ENCODE measurements at places on chromosomes 16 and 17. TPM values are rescaled to one million over a fixed set of nuclear protein-coding genes. Genes with fewer than 3 reads are reported as not detected.

GRCh38 chr17:51152766-51153209 lies 571 bp upstream of the NME1 start:
- peaks cover 9% of the 10 kb centered on the region for H3K36me3 ChIP-seq
- H3K27ac ChIP-seq = peak overlapping the region; percentile 78
- peaks cover 22% of the 10 kb centered on the region for H3K4me1 ChIP-seq
- peak overlapping the region; percentile 55 for H3K4me3 ChIP-seq
- no peak for DNase-seq

- H3K27me3 ChIP-seq = peaks cover 43% of the 10 kb centered on the region
- H3K36me3 ChIP-seq = no peaks in the 10 kb centered on the region
- H3K4me3 ChIP-seq = no peak overlapping the region
- H3K4me1 ChIP-seq = no peaks in the 10 kb centered on the region
Measured at GRCh38 chr17:57309479-57309878, 53.2 kb downstream of the MSI2 start.

DNA sequence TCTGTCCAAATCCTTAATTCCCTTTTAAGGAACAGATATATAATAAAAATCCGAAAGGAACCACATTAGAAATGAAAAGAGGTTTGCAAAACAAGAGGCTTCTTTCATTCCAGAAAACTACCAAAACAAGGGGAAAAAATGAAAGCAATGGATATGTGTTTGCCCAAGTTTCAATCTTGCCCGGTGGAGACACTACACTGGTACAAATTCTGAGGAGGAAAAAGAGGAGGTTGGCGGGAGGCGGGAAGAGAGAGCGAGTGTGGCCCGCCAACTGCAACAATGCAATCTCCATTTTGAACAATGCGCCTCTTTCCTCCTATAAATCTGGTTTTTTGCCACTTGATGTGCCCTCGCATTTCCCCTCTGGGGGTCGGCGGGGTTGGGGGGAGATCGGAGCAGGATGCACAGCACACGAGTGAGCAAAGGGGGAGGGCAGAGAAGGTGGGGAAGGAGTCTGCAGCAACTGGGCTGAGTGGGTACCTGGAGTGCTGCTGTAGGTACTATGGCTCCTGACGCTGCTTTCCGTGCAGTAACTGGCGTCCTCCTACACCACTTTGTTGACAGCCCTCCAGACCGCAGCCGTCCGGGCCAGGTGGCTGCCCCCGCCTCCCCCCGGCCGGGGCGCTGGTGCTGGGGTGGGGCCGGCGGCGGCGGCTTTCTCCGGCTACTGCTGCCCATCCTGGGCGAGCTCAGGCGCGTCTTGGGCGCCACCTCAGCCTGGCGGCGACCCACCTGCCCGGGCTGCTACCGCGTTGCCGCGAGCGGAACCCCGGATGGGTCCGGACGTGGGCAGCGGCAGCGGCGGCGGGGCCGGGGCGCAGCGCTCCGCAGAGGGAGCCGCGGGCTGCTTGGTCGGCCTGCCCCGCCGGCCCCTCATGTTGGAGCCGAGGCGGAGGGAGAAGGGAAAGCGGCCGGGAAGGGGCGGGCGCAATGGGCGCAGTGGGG lies 93.8 kb upstream of the PLEKHM1 start:
- H3K4me1 ChIP-seq = peaks cover 20% of the 10 kb centered on the region
- H3K27ac ChIP-seq = no peak overlapping the region

Gene KCNJ16
- total RNA-seq = not detected

Gene SUMO2
- total RNA-seq = 425 TPM

- H3K27ac ChIP-seq = no peak overlapping the region
- H3K27me3 ChIP-seq = no peaks in the 10 kb centered on the region
- H3K36me3 ChIP-seq = no peaks in the 10 kb centered on the region
Measured at GRCh38 chr16:13517841-13518240, 402.1 kb upstream of the ERCC4 start.

DNA sequence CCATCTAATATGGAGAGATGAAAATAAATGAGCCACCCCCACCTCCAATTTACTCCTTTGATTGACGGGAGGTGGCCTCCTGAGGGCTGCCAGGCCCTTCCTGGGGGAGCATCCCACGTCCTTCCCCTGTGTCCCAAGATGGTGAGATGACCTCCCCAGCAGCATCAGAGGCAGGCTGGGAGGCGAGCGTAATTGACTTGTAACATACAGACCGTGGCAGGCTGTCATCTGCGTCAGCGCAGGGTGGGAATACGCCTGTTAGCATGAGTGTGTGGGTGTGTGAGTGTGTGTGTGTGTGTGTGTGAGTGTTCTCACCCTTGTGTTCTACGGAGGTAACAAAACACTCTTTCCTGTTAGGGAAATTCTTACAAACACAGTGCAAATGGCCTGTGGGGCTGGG lies 156.9 kb upstream of the CIBAR2 start:
- H3K36me3 ChIP-seq = no peaks in the 10 kb centered on the region
- H3K27ac ChIP-seq = no peak overlapping the region
- no peaks in the 10 kb centered on the region for H3K27me3 ChIP-seq
- H3K4me1 ChIP-seq = no peaks in the 10 kb centered on the region
- H3K4me3 ChIP-seq = no peak overlapping the region

DNA sequence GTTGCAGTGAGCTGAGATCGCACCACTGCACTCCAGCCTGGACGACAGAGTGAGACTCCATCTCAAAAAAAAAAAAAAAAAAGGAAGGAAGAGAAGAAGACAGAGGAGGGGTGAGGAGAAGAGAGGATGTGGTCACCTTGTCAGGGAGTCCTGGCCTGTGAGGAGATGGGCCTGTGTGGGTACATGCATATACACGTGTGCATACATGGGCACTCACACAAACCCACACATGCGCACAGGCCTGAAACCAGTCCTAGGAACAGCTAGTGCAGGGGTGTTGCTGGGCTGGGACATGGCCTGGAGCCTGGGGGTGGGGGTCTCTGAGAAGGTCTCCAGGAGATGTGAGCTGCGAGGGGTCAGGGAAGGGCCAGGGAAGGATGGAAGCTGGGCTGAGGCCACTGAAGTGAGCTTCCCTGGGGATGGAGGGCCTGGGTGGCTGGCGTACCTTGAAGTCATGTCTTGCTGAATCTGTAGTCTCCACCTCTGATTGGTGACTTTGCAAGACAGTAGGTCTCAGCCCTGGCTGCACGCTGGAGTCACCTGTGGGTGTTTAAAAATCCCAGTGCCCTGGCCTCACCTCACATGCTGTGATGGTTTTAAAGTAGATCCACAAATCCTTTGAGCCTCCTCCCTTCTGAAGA lies 72.4 kb downstream of the MRM1 start:
- H3K4me3 ChIP-seq = no peak overlapping the region
- no peak overlapping the region for H3K27ac ChIP-seq
- DNase-seq = no peak
- 0 out of 2 replicates have a peak, but pooled peaks cover 7% of the 10 kb centered on the region for H3K27me3 ChIP-seq
- H3K36me3 ChIP-seq = no peaks in the 10 kb centered on the region
- H3K4me1 ChIP-seq = no peaks in the 10 kb centered on the region

- no peak overlapping the region for H3K27ac ChIP-seq
- no peak overlapping the region for H3K4me3 ChIP-seq
Measured at GRCh38 chr17:1979182-1979985, 45.8 kb downstream of the RTN4RL1 start.

GRCh38 chr17:39915559-39915958 lies 2.9 kb downstream of the GSDMB start:
- no peak for DNase-seq
- no peak overlapping the region for H3K27ac ChIP-seq
- no peak overlapping the region for H3K4me3 ChIP-seq
- H3K27me3 ChIP-seq = no peaks in the 10 kb centered on the region
- no peaks in the 10 kb centered on the region for H3K36me3 ChIP-seq
- H3K4me1 ChIP-seq = no peaks in the 10 kb centered on the region

Gene CES3
- total RNA-seq = 9.1 TPM

DNA sequence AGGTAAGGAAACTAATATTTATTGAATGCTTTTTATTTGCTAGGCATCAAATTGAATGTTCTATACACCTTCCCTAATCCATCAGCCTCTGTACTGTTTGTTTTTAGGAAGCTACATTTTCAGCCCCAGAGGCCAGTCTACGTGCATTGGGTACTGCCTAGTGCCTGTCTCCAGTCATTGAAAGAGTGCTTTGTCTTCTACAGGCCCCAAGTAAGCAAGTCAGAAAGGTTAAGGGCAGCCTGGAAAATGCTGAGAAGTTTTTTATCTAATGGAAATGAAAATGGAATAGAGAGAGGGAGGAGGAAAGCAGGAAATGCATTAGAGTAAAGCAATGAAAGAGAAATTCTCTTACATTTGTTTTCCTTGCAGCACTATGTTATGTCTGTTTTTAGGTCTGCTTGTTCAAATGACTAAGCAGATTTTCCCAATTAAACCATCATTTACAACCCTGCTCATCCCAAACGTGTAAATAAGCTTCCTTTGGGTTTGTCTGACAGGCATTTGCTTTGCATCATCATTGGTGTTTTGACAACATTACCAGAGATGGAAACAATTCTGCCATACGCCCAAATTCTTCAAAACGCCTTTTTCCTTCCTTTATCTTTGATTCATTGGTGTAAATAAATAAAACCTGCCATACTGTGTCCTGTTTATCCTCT lies 116.0 kb upstream of the GOT2 start:
- no peaks in the 10 kb centered on the region for H3K36me3 ChIP-seq
- H3K27ac ChIP-seq = no peak overlapping the region
- peaks cover 28% of the 10 kb centered on the region for H3K27me3 ChIP-seq
- no peaks in the 10 kb centered on the region for H3K4me1 ChIP-seq

DNA sequence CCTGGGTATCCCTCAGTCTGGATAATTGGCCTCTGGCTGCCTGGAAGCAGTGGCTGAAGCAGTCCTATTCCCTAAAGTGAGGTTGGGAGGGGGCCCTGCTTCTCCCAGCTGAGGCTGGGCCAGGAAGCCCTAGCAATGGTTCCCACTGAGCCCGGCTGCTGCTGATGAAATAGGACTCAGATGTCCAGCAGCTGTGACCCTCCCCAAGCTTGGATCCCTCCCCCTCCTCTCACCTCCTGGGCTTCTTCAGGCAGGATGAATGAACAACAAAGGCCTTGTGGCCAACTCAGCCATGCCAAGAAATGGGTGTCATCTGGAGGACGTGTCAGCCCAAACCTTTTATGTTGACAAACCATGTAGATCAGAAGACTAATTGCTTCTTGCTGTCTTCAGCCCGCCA lies 42.0 kb downstream of the AXIN2 start:
- H3K4me1 ChIP-seq = peaks cover 13% of the 10 kb centered on the region
- H3K4me3 ChIP-seq = no peak overlapping the region
- no peak overlapping the region for H3K27ac ChIP-seq
- DNase-seq = no peak
- H3K36me3 ChIP-seq = no peaks in the 10 kb centered on the region
- no peaks in the 10 kb centered on the region for H3K27me3 ChIP-seq

DNA sequence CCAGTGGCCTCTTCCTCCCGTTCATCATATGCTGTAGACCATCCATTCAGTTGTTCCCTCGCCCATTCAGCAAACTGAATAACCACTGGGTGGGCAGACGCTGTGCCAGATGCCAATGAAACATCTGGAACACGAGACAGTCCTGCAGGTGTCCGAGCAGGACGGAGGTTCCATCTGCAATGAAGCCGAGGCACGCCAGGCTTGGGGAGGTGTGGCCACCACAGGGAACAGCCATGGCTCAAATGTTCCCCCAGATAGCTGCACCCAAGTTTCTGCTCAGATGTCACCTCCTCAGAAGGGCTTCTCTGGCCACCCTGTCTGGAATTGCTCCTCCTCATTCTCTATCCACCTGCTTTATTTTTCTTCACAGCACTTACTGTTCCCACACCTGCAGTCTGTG lies 30.5 kb downstream of the UBE2O start:
- no peaks in the 10 kb centered on the region for H3K4me1 ChIP-seq
- no peaks in the 10 kb centered on the region for H3K27me3 ChIP-seq
- no peak overlapping the region for H3K27ac ChIP-seq
- H3K36me3 ChIP-seq = no peaks in the 10 kb centered on the region
- DNase-seq = no peak

All from PC-9 (cell line).